ENCODE measurements at places on chromosomes 7 and 10.

- DNase-seq, result no peak
Observed at GRCh38 chr7:13991791-13992595, 2.5 kb upstream of the ETV1 start.

DNA sequence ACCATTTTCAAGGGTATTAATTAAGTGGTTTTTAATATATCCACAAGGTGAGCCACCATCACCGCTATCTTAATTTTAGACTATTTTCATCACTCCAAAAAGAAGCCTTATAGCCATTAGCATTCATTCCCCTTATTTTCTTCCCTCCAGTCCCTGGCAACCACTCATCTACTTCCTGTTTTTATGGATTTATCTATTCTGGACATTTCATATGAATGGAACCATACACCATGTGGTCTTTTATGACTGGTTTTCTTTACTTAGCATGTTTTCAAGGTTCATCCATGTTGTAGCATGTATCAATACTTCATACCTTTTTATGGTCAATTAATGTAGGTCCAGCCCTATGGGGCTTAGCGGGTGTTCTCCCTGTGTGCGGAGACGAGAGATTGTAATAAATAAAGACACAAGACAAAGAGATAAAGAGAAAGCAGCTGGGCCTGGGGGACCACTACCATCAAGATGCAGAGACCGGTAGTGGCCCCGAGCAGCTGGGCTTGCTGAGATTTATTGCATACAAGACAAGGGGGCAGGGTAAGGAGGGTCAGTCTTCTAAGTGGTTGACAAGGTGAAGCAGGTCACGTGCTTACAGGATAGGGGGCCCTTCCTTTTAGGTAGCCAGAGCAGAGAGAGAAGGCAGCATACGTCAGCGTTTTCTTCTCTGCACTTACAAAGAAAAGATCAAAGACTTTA lies 14.6 kb downstream of the WBP1L start:
- DNase-seq, result no peak

DNA sequence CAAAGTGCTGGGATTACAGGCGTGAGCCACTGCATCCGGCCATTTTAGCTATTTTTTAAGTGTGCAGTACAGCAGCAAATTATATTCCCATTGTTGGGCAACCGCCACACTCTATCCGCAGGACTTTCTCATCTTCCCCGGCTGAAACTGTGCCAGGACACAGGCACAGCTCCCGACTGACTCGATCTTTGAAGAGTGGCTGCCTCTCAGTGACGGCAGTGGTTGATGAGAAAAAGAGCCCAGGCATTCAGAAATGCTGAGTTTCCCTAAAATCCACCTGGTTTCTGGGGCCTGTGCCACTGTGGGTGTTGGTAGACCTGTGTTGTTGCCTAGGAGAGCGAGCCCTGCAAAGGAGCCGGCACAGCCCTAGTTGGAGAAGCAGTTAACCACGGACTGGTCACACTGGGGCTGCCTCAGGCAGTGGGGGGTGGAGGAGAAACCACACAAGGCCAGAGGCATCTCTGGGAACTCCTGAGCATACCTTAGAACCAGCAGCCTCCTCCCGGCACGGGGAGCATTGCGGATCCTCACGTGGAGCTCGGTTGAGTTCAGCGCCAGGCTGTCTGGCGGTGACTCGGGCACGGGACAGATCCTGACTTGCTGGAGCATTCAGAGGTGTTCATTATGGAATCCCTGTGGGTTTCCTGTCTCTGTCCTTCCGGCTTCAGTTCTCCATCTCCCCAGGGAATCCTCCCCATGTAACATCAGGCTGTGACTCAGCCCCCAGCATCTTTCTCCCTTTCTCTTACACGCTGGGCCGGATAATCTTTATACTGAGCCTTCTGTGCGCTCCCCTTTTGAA lies 16.2 kb downstream of the PFKFB3 start:
- DNase-seq, result no peak

- DNase-seq, result no peak
Observed at GRCh38 chr10:63700631-63701156, 179.5 kb downstream of the REEP3 start.

GRCh38 chr7:134910968-134911367 lies 75.3 kb upstream of the AGBL3 start:
- no peak for DNase-seq

DNA sequence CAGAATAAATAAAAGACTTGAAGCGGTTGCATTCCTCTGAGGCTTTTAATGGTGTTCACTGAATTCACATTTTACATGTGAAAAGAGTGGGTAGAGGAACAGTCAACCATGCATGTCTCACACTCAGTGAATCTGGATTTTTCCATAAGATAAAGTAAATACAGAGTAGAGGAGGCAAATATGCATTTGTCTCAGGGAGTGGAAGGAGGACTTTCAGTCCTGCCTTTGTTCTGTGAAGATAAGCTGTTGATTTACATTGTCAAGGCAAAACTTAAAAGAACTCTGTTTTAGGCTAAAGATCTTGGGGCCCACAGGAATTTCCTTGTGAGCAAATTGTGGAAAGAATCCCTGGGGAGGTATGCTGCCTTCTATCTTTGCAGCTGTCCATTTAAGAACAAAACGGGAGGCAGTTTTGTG lies 825.3 kb upstream of the MBL2 start:
- DNase-seq, result no peak

GRCh38 chr10:7102557-7103349 lies 308.1 kb downstream of the SFMBT2 start:
- no peak for DNase-seq

GRCh38 chr10:57657164-57657765 lies 610.4 kb downstream of the IPMK start:
- peak; percentile 1 for DNase-seq
